ENCODE measurements at places on chromosomes 12 and 14.

- H3K4me3 ChIP-seq: peak overlapping the region; percentile 13
- H3K36me3 ChIP-seq: no peaks in the 10 kb centered on the region
- H3K4me1 ChIP-seq: no peaks in the 10 kb centered on the region
- H3K27me3 ChIP-seq: no peaks in the 10 kb centered on the region
- DNase-seq: no peak
Measured at GRCh38 chr12:9750276-9751203, 10.2 kb downstream of the CD69 start.

- no peak for DNase-seq
- H3K4me3 ChIP-seq: peak within 1 kb of the TSS; percentile 43
- no peaks in the 10 kb centered on the region for H3K4me1 ChIP-seq
- no peaks in the 10 kb centered on the region for H3K27me3 ChIP-seq
Measured at GRCh38 chr14:69879175-69880043, at the start of gene SMOC1. TSS of gene SMOC1 (plus strand) at chr14:69879416. CDS start at chr14:69879679, 263 bp downstream.

- no peaks in the 10 kb centered on the region for H3K4me1 ChIP-seq
- H3K27ac ChIP-seq: no peak overlapping the region
- H3K4me3 ChIP-seq: no peak overlapping the region
Measured at GRCh38 chr14:30115756-30116155, 188.1 kb upstream of the PRKD1 start.

GRCh38 chr12:121795034-121795968, 1.8 kb upstream of the RHOF start:
- H3K36me3 ChIP-seq: peaks cover 7% of the 10 kb centered on the region
- H3K4me3 ChIP-seq: no peak overlapping the region
- H3K27me3 ChIP-seq: no peaks in the 10 kb centered on the region
- peak overlapping the region; percentile 100 for H3K27ac ChIP-seq

GRCh38 chr14:91303091-91303923, 58.8 kb upstream of the GPR68 start:
- no peak for DNase-seq
- no peak overlapping the region for H3K27ac ChIP-seq
- no peaks in the 10 kb centered on the region for H3K36me3 ChIP-seq

- H3K4me3 ChIP-seq: no peak overlapping the region
- H3K4me1 ChIP-seq: no peaks in the 10 kb centered on the region
- DNase-seq: no peak
- no peaks in the 10 kb centered on the region for H3K36me3 ChIP-seq
- H3K27me3 ChIP-seq: no peaks in the 10 kb centered on the region
Measured at GRCh38 chr12:108613548-108613947, 15.7 kb upstream of the TMEM119 start.

DNA sequence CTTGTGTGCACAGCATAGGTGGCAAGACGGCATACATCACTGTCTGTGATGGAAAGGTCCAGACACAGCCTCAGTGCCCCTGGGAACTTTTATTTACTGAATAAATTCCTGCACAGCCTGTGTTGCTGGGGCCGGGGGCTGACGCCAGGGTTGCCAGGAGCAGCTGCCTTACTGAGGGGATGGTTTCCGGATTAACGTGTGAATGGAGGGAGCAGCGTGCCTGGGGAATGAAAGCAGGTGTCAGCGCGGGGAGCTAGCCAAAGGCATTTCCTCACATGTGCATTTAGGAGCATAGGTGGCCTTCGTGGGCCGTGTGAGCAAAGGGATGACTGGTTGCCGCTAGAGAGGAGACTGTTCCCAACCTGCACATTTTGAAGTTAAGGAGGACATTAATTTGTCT, 41.6 kb downstream of the SFSWAP start:
- no peaks in the 10 kb centered on the region for H3K4me1 ChIP-seq
- no peak overlapping the region for H3K27ac ChIP-seq
- peaks cover 54% of the 10 kb centered on the region for H3K36me3 ChIP-seq
- DNase-seq: no peak

DNA sequence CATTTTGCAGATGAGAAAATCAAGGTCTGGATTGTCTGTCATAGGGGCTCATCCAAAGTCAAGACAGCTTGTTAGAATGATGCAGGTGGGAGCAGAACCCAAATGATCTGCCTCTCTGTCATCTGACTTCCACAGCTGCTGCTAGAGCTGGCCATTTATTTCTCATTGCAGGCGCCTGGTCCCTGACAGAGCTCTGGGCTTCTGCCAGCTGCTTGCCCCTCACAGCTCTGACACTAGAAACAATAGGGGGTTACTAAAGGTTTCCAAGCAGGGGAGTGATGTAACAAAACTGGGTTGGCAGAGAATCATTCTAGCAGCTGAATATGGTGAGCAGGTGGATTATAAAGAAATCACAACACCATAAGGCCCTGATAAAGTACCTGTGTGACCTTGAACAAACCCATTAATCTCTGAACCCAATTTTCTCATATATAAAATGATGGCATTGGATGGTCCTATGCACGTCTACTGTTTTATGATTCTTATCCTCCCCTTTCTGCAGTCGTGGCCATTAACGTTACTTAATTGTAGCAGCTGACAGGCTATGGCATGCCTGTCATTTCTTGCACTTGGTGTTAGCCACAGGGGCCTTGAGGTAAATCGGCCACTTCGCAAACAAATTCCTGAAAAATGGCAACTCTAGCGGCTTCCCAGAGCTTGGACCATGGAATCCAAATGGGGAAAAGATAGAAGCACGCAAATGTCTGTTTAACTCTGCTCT, 134.6 kb downstream of the RMST start:
- H3K4me3 ChIP-seq: no peak overlapping the region
- no peaks in the 10 kb centered on the region for H3K4me1 ChIP-seq
- H3K36me3 ChIP-seq: no peaks in the 10 kb centered on the region
- no peak overlapping the region for H3K27ac ChIP-seq
- no peak for DNase-seq

DNA sequence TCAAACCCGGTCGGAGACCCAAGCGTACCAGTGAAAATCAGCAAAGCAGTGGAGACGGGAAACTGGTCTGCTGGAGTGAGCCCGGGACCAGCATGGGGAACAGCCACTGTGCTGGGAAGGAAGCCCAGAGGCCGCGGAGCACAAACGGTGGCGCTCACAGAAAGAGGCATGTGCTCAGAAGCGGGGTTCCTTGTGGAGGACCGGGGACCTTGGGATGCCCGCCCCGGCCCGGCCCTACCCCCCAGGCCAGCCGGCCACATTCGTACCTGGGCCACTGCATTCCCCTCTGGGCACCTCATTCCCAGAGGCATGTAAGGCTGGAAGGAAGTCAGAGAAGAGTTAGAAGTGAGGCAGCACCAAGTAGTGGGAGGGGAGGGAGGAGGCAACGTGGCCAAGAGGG, 79.3 kb downstream of the RFLNA start:
- no peaks in the 10 kb centered on the region for H3K27me3 ChIP-seq
- H3K27ac ChIP-seq: no peak overlapping the region
- DNase-seq: no peak
- H3K36me3 ChIP-seq: peaks cover 81% of the 10 kb centered on the region

- no peak overlapping the region for H3K4me3 ChIP-seq
- no peak overlapping the region for H3K27ac ChIP-seq
- H3K36me3 ChIP-seq: no peaks in the 10 kb centered on the region
- no peaks in the 10 kb centered on the region for H3K27me3 ChIP-seq
- DNase-seq: no peak
- H3K4me1 ChIP-seq: no peaks in the 10 kb centered on the region
Measured at GRCh38 chr12:132444957-132445883, 44.7 kb upstream of the FBRSL1 start.

DNA sequence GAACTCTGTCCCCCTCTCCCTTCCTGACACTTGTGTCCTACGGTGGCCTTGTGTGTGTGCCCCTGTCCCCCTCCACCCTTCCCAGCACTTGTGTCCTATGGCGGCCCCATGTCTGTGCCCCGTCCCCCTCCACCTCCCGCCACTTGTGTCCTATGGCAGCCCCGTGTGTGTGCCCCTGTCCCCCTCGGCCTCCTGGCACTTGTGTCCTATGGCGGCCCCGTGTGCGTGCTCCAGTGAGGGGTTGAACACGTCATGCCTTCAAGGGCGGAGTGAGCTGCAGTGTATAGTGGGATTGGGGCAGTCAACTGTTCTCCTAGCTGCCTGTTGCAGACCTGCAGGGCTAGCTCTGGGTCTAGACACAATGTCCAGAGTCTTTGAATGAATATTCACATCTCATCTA, 108.7 kb downstream of the GLT1D1 start:
- no peaks in the 10 kb centered on the region for H3K36me3 ChIP-seq
- H3K27ac ChIP-seq: no peak overlapping the region
- H3K27me3 ChIP-seq: no peaks in the 10 kb centered on the region
- no peaks in the 10 kb centered on the region for H3K4me1 ChIP-seq

DNA sequence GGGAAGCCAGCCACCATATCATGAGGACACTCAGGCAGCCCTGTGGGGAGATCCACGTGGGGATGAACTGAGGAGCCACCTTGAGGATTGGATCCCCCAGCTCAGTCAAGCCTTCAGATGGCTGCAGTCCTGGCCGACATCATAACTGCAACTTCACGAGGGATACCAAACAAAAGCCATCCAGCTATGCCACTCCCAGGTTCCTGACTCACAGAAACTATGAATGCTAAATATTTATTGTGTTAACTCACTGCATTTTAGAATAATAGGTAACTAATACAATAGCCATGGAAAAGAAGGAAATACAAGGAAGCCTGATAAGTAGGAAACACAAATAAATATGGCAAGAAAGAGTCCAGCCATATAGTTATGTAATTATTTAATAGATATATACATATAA, 42.1 kb upstream of the FAM222A start:
- no peak overlapping the region for H3K4me3 ChIP-seq
- H3K36me3 ChIP-seq: no peaks in the 10 kb centered on the region
- DNase-seq: no peak

GRCh38 chr12:12305568-12306300, 38.9 kb upstream of the LRP6 start:
- no peaks in the 10 kb centered on the region for H3K36me3 ChIP-seq
- no peaks in the 10 kb centered on the region for H3K4me1 ChIP-seq
- H3K4me3 ChIP-seq: no peak overlapping the region
- DNase-seq: no peak
- H3K27me3 ChIP-seq: no peaks in the 10 kb centered on the region

GRCh38 chr12:120468325-120468820, 1.2 kb downstream of the SRSF9 start:
- H3K4me1 ChIP-seq: peaks cover 32% of the 10 kb centered on the region
- DNase-seq: peak; percentile 69
- H3K27me3 ChIP-seq: no peaks in the 10 kb centered on the region
- H3K36me3 ChIP-seq: peaks cover 27% of the 10 kb centered on the region

GRCh38 chr12:56034586-56035332, 7.0 kb upstream of the RPS26 start:
- H3K4me1 ChIP-seq: no peaks in the 10 kb centered on the region
- H3K36me3 ChIP-seq: peaks cover 44% of the 10 kb centered on the region
- H3K4me3 ChIP-seq: no peak overlapping the region
- no peak for DNase-seq
- H3K27ac ChIP-seq: no peak overlapping the region

DNA sequence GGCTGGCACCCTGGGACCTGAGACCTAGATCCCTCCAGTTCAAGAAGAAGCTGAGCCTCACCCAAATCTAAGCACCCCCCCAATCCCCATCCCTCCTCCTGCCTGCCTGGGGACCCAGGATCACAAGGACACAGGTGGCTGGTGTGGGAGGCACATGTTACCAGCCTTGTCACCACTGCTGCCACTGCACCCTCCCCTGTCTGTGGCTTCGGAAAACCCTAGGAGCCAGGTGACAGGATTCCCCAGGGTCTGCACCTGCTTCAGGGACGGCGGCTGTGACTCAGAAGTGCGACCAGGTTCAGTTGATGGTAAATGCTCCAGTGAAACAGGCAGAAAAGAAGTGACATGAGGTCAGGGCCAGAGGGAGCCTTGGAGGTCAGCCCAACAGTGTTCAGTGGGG, 62.8 kb upstream of the FAM222A start:
- H3K4me1 ChIP-seq: no peaks in the 10 kb centered on the region
- H3K27me3 ChIP-seq: no peaks in the 10 kb centered on the region
- no peak overlapping the region for H3K27ac ChIP-seq
- H3K4me3 ChIP-seq: no peak overlapping the region
- no peak for DNase-seq
- no peaks in the 10 kb centered on the region for H3K36me3 ChIP-seq

DNA sequence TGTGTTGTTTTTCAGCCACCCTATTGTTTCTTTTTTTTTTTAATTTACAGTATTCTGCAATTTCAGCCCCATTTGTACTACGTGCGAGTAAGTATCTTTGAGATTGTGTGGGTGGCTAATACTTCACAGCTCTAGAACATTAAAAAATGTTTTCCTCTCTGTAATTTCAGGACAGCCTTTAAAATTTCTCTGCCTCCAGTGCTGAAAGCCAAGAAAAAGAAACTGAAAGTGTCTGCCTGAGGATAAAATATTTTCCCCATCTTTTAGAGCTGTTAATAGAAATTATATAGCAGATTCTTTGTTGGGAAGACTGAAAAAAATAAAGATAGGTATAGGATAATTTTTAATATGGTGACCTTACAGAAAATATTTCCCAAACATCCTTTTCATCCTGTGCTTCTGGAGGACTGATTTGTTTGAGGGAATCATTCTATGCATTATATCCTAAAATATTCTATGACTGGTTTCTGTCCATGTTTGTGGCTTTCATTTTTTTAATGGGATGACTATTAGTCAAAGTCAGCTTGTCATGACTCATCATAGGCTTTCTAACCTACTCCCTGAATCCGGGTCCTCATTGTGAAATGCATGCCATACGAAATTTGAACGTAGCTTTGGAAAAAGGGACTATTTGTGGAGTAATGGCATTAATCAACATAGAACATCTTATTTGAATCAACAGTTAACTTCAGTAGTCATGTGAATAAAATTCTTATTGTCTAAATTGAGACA, 10.8 kb upstream of the TCTN2 start:
- H3K4me1 ChIP-seq: no peaks in the 10 kb centered on the region
- no peak for DNase-seq
- peaks cover 16% of the 10 kb centered on the region for H3K36me3 ChIP-seq
- no peak overlapping the region for H3K27ac ChIP-seq

GRCh38 chr12:64404470-64405256, 471 bp downstream of the XPOT start:
- H3K27ac ChIP-seq: peak overlapping the region; percentile 97
- H3K36me3 ChIP-seq: peaks cover under 1% of the 10 kb centered on the region
- no peaks in the 10 kb centered on the region for H3K4me1 ChIP-seq
- no peaks in the 10 kb centered on the region for H3K27me3 ChIP-seq

GRCh38 chr14:75514673-75515628, 7.3 kb upstream of the BATF start:
- no peak overlapping the region for H3K27ac ChIP-seq
- no peaks in the 10 kb centered on the region for H3K4me1 ChIP-seq
- DNase-seq: no peak
- no peaks in the 10 kb centered on the region for H3K27me3 ChIP-seq
- no peaks in the 10 kb centered on the region for H3K36me3 ChIP-seq

Data from ascending aorta (tissue), 2 donors.